ENCODE measurements at places on chromosomes 5 and 9.

GRCh38 chr5:10387690-10388089, 34.2 kb downstream of the MARCHF6 start:
- no peak for DNase-seq

DNA sequence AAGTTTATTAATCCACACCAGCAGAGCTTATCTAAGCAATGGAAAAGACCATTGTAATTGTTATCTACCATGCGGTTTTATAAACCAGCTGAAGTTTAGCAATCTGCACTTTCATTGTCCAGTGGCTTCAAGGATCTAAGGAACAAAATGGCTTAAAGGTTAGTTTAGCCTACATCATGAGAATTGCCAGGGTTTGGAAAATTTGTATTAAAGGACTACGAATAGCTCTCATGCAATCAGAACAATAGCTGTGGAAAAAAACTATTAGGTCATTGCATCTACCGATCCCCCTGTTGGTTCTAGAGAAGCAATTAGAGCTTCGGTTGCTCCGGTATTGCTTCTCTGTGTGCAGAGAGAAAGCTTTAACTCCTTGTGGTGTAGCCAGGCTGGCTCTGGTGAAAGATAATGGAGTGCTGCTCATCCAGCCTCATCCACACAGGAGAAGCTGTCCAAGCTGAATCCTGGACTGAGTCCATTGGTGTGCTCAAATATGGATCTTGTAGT, 86.3 kb upstream of the SLC12A2 start:
- DNase-seq = no peak

- no peak for DNase-seq
Measured at GRCh38 chr5:34501840-34502239, 154.3 kb upstream of the RAI14 start.

DNA sequence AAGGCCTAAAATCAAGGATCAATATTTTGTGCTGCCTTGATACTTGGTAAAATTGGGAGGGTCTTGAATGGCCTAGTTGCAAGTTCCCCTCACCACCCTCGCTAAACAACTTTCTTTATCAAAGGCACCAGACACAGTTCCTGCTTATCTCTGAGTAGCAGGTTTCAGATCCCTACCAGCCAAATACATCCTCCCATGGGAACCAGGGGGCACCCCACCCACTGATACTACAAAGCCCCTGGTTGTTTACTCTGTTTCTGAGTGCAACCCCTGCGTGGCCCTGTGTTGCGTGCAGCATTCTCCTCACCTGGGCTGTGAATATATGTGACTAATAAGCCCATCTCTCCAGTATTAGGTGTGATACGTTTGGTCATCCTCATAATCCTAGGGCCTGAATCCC, 314.9 kb downstream of the DRD1 start:
- DNase-seq = no peak

- DNase-seq = no peak
Measured at GRCh38 chr9:131087354-131087893, 8.9 kb upstream of the AIF1L start.

GRCh38 chr5:80793354-80793753, 138.6 kb upstream of the DHFR start:
- no peak for DNase-seq

GRCh38 chr9:76859860-76860259, 46.1 kb downstream of the PRUNE2 start:
- DNase-seq = no peak

DNA sequence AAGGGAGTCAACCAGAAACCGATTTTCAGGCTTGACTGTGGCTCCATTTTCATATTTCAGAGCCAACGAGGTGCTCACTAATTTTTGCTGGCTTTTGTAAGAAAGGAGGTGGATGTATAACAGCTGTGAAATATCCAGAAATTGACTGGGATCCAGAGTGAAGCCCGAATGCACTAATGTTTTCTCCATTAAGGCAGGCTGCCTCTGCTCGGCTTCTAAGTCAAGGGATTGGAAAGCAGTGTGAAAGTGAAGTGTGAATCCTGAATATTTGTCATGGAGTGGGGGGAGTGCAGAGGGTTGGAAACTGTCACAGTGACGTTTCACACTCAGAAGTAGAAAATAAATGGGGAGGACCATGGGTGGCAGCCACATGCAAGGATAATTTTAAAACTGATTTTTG, 237.4 kb downstream of the GOLPH3 start:
- no peak for DNase-seq
